Cardiac septum (tissue), 1 donor: ENCODE measurements at places on chromosomes 13 and 19. TPM values are rescaled to one million over a fixed set of nuclear protein-coding genes. Genes with fewer than 3 reads are reported as not detected.

The ZNF791 gene
- 14.8 TPM for total RNA-seq

DNA sequence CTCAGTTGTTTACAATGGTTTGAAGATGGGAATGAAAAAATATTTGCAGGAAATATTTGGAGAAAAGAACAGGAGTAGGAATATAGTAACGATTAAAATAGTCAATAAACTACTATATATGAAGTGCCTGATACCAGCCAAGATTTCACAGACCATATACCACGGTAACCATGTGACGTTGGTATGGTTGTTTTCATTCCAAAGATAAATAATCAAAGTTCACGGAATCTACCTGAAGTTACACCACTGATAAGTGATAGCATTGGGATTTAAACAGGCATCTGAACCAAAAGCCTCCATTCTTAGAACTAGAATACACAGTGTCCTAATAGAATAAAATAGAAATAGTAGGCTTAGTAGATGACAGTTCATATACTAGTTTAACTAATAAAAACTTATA is 123.5 kb downstream of the RBM26 start:
- no peak for DNase-seq

DNA sequence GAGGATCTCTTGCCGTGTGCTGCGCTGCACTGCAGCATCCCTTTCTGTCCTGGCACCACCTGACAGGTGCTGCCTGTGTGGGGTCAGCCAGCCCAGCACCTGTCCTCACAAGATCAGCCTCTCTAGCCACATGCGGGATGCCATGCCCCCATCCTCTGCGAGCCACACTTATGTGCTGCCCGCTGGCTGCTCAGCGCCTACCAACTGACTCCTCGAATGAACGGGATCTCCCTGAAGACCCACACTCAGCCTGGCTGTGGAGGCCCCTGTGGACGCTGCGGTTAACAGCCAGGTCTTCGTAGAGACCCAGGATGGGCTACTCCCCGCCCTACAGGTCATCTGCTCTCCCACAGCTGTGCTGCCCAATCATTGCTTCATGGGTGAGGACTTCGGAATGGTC is 106.1 kb downstream of the DOCK9 start:
- DNase-seq: no peak

The SEMA6B gene
- total RNA-seq: 7.2 TPM

GRCh38 chr13:111395511-111396393 is 75.3 kb downstream of the TEX29 start:
- no peak for DNase-seq

- no peak for DNase-seq
These were observed 232.5 kb downstream of the SLC7A1 start for GRCh38 chr13:29362849-29363604.

The KCNJ14 gene
- 0.32 TPM for total RNA-seq
